Osteoblast (primary cell): ENCODE measurements at places on chromosomes 7 and 10.

DNA sequence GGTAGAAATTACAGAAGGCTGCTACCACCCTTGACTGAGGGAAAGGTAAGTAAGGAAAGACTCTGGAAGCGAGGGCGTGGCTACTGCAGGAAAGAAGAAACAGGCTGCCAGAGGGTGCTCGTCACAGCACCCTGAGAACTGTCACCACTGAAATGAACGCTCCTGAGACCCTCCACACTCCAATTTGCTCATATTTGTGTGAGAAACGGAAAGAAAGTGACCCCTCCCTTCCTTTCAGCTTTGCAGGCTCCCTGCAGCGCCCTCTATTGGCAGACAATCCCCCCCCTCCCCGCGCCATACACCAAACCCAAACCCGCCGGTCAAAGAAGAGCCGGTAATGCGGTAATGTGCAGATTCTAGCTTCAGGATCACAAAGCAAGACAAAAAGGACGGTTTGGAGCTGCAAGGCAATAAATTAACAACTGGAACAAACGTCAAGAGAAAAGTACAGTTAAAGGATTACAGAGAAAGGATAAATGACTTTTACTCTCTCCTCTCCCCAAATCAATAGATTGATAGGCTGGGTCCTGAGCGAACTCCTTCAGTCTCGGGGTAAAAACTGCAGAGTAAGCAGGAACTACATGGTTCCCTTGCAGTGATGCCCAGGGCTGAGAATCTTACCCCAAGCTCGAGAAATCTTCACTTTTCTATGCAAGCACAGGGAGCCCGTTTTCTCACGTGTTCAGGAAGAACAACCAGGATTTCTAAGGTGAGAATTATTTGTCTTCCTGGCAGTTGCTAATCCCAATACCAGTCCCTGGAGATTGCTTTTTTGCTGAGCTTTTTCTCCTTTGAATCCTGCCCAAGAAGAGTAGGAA, 47.6 kb downstream of the STEAP1B start:
- no peaks in the 10 kb centered on the region for H3K27me3 ChIP-seq
- peaks cover 8% of the 10 kb centered on the region for H3K4me1 ChIP-seq
- DNase-seq, result peak; percentile 52
- peak overlapping the region; percentile 58 for H3K4me3 ChIP-seq

DNA sequence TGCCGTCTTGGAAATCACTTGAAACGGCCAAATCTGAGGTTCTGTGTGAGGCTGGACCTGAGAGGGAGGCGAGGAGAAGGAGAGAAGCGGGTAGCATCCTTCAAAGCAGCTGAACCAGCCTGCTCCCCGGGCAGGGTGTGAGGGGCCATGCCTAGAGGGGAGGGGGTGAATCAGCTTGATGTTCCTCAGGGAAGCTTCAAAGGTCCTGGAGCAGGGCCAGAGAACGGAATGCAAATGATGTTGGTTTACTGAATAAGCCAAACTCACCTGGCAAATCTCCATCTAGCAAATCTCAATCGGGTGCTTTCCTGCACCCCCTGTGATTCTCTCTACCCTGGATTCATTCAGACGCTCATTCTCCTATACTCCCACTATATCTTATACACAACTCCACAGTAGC, 226.9 kb downstream of the WDR11 start:
- no peak overlapping the region for H3K4me3 ChIP-seq
- DNase-seq, result no peak
- H3K36me3 ChIP-seq, result no peaks in the 10 kb centered on the region
- no peaks in the 10 kb centered on the region for H3K27me3 ChIP-seq
- no peak overlapping the region for H3K27ac ChIP-seq

GRCh38 chr10:32963096-32963495, 5.1 kb upstream of the ITGB1 start:
- peak overlapping the region; percentile 85 for H3K27ac ChIP-seq
- no peaks in the 10 kb centered on the region for H3K27me3 ChIP-seq
- peaks cover 46% of the 10 kb centered on the region for H3K4me1 ChIP-seq
- DNase-seq, result peak; percentile 62
- H3K36me3 ChIP-seq, result no peaks in the 10 kb centered on the region
- no peak overlapping the region for H3K4me3 ChIP-seq

GRCh38 chr7:24291271-24291670, 7.3 kb downstream of the NPY start:
- H3K36me3 ChIP-seq, result no peaks in the 10 kb centered on the region
- H3K27me3 ChIP-seq, result peaks cover 6% of the 10 kb centered on the region
- no peak overlapping the region for H3K27ac ChIP-seq
- no peak overlapping the region for H3K4me3 ChIP-seq
- H3K4me1 ChIP-seq, result no peaks in the 10 kb centered on the region

DNA sequence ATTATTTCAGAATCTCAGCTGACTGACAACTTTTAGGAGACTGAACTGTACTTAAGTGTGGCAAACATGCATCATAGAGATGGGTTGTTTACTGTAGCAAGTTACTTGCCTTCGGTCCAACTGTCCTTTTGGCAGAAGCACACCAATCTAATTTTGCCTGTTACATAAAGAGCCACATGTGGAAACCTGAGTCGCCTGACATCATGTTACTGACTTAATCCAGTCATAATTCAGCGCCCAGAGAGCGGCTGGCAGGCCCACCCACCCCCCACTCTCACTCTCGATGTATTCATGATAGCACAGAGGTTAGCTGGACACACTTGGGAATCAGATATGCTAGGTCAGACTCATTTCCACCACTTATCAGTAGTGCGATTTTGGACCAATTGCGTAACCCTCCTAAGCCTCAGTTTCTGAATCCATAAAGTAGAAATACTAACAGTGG, 57.3 kb upstream of the CAPZA2 start:
- H3K36me3 ChIP-seq, result no peaks in the 10 kb centered on the region
- no peak overlapping the region for H3K27ac ChIP-seq

DNA sequence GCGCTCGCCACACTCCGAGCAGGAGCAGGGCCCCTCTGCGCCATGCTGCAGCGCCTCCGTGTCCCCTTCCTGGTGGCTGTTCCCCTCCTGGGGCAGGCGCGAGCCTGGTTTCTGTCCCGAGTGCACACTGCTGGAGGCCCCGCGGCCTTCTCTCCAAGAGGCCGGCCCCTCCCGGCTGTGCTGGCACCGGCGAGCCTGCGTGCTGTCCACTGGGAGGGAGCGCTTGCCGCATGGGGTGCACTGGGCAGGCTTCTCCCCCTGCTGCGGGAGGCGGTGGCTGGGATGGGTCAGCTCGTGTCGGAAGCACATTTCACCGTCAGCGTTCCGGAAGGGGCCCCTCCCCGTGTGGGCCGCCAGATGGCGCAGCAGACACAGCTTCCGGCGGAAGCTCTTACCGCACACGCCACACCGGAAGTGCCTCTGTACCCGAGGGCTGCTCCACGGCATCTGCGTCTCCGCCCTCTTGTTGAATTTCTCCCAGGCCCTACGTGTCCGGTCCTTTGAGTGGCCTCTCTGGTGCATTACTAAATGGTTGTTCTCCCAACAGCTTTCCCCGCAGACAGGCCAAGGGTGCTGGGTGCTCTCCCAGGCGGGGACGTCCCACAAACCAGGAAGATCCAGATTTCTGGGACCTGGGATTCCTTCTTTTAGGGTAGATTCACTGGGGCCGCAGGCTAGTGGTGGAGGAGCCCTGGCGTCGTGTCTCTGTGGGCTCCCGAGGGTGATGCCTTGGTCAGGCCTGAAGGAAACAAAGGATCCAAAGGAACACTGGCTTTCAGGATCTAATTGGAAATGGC, 18.7 kb downstream of the ZNF786 start:
- H3K4me3 ChIP-seq, result no peak overlapping the region
- H3K27me3 ChIP-seq, result no peaks in the 10 kb centered on the region
- H3K36me3 ChIP-seq, result peaks cover 26% of the 10 kb centered on the region
- no peak overlapping the region for H3K27ac ChIP-seq
- no peak for DNase-seq
- H3K4me1 ChIP-seq, result no peaks in the 10 kb centered on the region
